ENCODE measurements at places on chromosomes 16 and 17. TPM values are rescaled to one million over a fixed set of nuclear protein-coding genes. Genes with fewer than 3 reads are reported as not detected.

DNA sequence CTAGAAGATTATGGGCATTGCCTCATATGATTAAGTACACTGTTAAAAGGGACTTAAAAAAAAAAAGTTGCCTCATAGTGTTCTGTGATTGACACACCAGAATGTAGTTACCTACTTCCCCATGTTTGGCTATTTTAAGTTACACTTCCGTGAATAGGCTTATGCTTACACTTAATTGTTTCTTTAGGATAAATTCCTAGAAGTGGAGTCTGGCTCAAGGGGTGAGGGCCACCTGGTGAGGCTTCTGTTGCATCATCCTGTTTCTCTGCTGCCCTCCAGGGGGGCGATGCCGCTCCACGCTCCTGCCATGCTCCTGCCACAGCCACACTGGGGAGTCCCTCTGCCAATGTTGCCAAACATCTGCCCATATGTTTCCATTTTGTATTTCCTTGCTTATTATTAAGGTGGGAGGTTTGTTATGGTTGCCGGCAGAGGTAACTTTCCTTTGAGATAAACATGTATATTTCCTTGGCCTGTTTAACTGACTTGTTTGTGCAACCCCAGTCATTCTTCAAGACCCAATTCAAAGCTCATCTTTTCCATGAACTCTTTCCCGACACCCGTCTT is 73.1 kb downstream of the KSR1 start:
- DNase-seq: peak; percentile 59

- no peak for DNase-seq
Measured at GRCh38 chr17:78823282-78824046, 17.1 kb downstream of the USP36 start.

GRCh38 chr17:81852237-81852636 is 8.1 kb downstream of the P4HB start:
- DNase-seq: no peak

- DNase-seq: no peak
Measured at GRCh38 chr17:70261170-70261569, 91.8 kb downstream of the KCNJ2 start.

GRCh38 chr16:89322321-89323119 is 105.0 kb downstream of the ZNF778 start:
- DNase-seq: peak; percentile 91

- DNase-seq: no peak
Measured at GRCh38 chr17:80327518-80327917, 66.9 kb downstream of the RNF213 start.

GRCh38 chr17:27888945-27889344 is 4.2 kb downstream of the LYRM9 start:
- no peak for DNase-seq

The CANT1 gene
- total RNA-seq: 67.9 TPM

The LITAFD gene
- not detected for total RNA-seq

The NUDT21 gene
- 231 TPM for total RNA-seq

Data from A673 (cell line).